GF-D8 (cell line): ENCODE measurements at places on chromosomes 2 and 18.

GRCh38 chr18:8461544-8461943 lies 147.7 kb upstream of the RAB12 start:
- DNase-seq = no peak

- no peak for DNase-seq
Measured at GRCh38 chr2:48219234-48219554, 310.8 kb upstream of the STON1 start.

GRCh38 chr2:200471324-200471848 lies 38.5 kb downstream of the KCTD18 start:
- no peak for DNase-seq

GRCh38 chr2:15238028-15238427 lies 323.1 kb downstream of the NBAS start:
- DNase-seq = peak; percentile 29

- DNase-seq = no peak
Measured at GRCh38 chr18:49285627-49286026, 174.8 kb downstream of the DYM start.
